Heart right ventricle (tissue), 16 donors: ENCODE measurements at places on chromosomes 11 and 22.

DNA sequence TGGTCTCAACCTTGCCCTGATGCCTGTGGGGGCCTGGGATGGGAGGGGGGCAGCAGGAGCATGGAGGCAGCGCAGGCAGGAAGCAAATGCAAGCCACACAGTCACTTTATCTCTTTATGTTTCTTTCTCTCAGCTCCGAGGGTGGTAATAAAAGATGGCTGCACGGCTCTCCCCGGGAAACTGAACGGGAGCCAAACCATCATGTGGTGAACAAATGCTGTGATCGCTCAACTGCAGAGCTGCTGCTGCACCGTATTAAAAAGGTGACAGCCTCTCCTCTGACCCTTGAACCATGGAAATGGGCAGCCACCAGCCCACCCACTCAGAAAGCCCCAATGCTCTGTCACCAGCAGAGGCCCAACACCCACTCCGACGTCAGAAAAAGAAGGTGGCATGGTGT lies 110.0 kb downstream of the TIMP3 start:
- no peak for DNase-seq

DNA sequence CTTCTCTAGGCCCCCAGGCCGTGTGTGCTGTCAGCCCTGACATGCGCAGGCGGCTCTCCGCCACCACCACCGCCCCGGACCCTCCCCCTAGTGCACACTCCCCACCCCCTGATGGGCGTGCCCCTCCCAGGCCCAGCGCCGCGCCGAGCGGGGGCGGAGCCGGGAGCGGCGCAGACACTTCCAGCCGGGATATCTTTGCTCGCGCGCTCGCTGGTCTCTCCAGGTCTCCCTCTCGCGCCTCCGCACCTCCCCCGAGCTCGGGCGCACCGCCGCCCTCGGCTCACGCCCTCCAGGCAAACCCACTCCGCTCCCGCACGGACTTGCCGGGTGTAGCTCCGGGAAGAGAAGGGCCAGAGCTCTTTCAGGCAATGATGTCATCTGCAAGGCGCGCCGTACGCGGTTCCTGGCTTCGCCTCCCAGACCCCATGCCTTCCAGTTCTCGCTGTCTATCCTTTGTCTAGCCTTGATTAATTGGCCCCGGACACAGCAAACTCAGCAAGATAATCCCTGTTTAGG lies at the start of gene SCN3B:
TSS of gene SCN3B (minus strand) at position 59 of the 516 bp plus-strand sequence. CDS start 823 bp downstream, outside the sequence.
- DNase-seq, result peak; percentile 66

DNA sequence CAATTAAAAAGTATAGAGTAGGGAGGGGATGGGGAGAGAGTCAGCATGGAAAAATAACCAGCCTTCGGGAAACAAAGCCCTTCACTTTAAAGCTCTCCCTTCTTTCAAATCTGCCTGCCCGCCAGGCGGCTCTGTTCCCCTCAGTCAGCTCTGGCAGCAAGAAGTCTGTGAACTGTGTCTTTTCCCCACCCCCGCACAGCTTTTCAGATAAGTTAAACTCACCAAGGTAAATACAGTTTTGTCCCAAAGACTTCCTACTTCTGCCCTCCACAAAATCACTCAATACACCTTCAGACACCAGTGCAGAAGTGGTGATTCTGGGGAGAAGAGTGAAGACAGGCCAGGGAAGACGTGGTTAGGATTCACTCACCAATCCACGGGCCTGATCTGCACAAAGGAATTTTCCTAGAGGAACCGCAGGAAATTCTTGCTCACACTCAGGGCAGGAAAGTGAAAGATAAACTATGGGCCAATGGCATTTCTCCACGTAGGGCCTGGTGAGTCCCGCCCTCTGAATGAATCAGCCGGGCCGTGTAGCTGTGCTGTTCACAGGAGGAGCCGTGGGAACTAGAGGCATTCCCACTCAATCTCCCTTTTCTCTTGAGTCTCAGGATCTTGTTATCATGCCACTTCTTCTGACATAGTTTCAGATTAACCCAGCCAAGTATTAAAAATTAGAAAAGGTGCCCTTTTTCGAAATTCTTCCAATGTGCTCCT lies at the start of gene TRIM5:
TSS of gene TRIM5 (minus strand) at position 429 of the 717 bp plus-strand sequence. CDS start 4,897 bp downstream, outside the sequence.
- DNase-seq, result peak; percentile 93

- no peak for DNase-seq
These were observed 75.6 kb downstream of the TSPAN18 start for GRCh38 chr11:44802347-44802746.

DNA sequence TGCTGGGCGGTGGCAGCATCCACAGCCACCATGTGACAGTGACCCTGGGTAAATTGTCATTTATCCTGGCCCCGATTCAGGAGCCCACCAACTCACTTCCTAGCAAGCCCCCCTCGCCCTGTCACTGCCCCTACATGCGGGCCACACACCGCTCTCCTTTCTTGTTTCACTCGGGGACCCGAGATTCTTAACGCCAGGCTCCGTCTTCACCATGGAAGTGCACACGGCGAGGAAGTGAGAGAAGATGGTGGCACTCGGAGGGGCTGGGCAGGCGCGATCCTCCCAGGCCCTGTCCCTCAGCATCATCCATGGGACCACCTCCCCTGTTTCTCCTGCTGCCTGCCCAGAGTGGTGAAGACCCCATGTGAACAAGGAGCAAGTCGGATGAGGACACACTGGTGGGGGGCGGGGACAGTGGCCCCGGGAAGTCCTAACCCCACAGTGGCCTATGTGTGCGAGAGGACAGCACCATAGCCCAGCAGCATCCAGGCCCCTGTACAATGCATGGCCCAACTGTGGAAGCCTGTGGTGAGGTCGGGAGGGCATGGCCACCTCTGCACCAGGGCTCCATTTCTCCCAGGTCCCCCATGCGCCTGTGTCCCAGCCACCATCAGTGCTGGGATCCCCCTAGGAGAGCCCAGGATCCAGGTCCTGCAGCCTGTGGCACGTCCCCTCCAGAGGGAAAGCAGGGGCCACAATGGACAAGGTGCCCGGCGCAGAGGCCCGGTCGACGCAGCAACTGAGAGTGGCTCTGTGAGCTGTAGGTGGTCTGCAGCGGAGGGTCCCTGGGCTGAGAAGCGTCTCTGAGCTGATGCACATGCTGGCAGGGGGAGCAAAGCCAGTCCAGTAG lies 262.8 kb downstream of the BRD1 start:
- DNase-seq, result no peak

GRCh38 chr22:46009730-46010129 lies 32.8 kb upstream of the WNT7B start:
- no peak for DNase-seq

DNA sequence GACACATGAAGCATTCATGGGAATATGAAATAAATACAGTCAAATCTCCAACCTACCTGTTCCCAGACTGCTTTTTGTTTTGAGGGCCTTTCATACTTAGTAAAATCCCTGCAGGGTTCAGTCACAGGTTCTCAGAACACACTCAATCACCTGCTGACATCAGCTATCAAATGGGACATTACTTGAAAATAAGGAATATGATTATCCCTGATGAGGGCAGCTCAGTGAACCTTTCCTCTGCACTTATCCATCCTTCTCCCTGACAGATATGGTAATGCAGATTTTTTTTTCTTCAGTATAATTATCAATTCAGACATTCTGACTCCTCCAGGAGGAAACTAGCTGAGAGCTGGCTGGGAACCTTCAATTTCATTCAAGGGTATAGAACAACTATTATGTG lies 1127.4 kb upstream of the CCDC90B start:
- no peak for DNase-seq

GRCh38 chr22:37197451-37198257 lies 9.6 kb upstream of the C1QTNF6 start:
- peak; percentile 59 for DNase-seq

DNA sequence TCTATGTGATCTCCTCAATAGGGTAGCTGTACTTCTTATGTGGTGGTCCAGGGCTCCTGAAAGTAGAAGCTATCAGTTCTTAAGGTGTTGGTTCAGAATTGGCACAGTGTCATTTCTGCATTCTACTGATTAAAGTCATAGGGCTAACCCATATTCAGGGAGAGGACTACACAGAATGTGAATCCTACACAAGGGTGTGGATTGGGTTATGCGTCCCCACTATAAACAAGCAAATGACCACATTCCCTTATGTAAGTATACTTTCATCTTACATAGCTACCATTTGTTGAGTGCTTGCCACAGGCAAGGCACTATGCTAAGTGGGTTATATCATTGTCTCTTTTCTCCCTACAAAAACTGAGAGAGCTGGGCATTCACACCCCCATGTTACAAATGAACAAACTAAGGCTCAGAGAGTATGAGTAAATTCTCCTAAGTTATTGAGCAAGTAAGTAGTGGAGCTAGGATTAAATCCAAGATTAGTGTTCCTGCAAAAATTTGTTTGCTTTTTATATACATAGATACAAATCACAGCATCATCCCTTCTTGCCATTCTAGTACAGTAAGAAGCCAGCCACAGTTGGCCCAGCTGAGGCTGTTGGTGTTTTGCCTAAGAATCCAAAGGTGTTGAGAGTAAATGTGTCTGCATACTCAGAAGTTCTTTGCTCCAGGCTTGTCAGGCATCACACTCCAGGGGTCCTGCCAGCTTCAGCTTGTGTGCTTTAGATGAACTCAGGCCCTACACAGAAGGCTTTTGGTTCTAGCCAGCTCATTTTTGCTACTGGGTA lies 157.8 kb downstream of the KIF18A start:
- no peak for DNase-seq

GRCh38 chr22:19873138-19873959 lies 18.7 kb upstream of the GNB1L start:
- DNase-seq, result no peak

DNA sequence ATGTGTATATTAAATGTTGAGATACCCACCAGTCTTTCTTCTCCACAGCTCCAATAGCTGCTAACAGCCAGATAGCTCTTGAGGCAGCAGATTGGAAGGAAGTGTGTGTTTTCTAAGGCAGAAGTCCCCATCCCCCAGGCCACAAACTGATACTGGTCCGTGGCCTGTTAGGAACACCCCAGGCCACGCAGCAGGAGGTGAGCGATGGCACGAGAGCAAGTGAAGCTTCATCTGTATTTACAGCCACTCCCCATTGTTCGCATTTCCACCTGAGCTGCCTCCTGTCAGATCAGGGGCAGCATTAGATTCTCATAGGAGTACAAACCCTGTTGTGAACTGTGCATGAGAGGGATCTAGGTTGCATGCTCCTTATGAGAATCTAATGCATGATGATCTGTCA lies 12.7 kb downstream of the CCDC73 start:
- DNase-seq, result no peak
